Hematopoietic multipotent progenitor cell treated with erythropoietin and hydrocortisone succinate and interleukin-3 and kit ligand, for 17 days (in vitro differentiated cells): ENCODE measurements at places on chromosomes 13 and 19.

DNA sequence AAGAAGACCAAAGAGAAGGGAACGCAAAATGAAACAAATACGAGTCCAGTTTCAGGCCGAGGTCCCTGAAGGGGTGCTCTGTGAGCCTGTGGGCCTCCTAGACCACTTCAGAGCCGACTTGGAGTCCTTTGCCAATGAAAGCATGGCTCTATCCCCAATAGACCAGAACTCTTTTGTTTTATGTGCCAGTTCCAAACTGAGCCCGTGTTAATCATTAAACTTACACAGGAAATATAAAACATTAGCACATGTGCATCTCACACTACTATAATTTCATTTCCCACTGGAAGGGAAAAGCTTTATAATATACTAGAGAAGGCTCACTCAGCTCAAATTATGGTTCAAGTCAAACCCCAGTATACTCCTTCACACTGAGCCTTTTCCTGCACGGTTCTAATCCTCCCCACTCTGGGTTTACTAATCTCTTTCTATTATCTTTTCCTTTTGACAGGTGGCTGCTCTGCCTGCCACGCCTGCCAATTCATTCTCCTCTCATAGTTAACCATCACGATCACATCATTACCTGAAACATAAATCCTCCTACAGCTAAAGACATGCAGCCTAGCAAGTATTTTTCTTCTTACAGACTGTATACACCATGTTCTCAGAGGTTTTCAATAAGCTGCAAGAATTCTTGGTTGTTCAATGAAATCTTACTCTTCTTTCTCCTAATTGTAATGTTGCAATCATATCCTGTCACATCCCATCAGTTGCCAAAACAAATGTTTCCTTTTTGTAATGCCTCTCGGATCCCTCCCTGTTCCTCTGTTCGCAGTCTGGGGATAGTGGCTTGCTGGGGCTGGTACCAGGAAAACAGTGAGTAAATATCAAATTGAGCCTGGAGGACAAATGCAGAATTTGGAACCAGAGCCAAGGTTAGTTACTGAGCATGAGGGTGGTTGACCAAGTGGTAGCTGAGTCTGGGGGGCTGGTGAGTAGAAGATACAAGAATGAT, 18.8 kb upstream of the WASF3 start:
- DNase-seq: no peak

GRCh38 chr19:23905771-23906170, 8.9 kb upstream of the ZNF726 start:
- no peak for DNase-seq

DNA sequence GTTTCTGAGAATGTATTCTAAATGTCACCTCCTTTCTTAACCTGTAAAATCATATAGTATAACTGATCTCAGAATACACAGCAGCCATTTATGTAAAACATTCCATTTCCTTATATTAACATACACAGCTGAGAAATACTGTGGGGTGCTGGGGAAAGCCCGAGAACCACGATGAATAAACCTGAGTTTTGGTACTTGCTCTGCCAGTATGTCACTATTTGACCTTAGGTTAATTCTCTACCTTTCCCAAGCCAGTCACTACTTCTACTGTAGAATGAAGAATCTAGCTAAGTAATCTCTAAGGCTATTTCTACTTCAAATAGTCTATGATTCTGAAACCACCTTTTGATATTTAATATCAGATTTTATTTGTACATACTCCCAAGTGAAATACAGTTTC, 173.7 kb downstream of the TBC1D4 start:
- no peak for DNase-seq

GRCh38 chr19:36100476-36100875, 10.5 kb upstream of the OVOL3 start:
- DNase-seq: peak; percentile 64

DNA sequence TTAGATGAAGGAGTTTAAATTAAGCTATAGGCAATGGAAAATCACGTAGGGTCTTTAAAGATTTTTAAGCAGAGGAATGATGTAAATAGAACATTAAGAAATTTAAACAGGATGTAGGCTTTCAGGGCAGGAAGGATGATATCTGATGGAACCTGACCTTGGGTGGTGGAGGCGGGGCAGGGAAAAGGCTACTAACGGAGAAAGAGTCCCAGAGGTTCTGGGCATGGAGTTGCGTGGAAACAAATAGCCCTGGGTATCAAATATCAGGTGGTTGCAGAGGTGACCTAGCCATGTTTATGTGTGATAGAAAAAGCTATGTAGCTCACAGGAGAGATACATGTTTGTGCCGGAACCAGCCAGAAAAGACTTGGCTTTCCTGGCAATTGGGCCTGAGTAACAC, 7.8 kb upstream of the CDK8 start:
- no peak for DNase-seq

GRCh38 chr19:38718747-38719543, 25.3 kb downstream of the CAPN12 start:
- no peak for DNase-seq

- no peak for DNase-seq
Observed at GRCh38 chr19:56117376-56117884, 3.7 kb downstream of the ZNF787 start.

DNA sequence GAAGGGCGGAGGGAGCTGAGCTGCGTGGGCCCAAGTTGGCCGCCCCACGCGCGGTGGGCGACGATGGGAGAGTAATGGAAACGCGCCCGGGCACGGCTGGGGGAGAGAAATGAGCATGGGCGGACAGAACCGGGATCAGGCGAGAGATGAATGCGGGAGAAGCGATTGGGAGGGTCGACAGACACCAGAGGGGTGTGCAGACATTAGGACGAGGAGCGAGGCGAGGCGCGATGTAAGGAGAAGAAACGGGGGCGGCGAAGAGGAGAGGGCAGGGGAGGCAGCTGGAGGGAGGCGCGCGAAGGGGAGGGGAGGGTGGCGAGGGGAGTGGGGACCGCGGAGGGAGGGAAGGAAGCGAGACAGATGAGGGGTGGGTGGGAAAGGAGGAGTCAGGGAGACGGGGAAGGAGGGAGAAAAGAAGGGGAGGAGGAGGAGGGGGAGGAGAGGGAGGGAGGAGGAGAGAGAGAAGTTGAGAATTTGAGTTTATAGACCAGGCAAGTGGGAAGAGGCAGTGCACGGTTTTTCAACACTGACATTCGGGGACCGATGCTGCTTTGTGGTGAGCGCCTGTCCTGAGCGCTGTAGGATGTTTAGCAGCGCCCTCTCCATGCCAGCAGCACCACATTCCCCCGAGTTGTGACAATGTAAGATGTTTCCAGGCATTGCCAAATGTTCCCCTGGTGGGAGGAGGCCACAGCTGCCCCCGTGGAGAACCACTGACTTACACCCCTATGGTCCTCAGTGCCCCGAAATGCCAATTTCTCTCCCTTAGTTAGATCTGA, at the start of gene SHISA7:
Gene SHISA7, minus strand, starts transcription at position 256 of the 779 bp plus-strand sequence. CDS start 437 bp downstream, outside the sequence.
- DNase-seq: peak; percentile 62

- DNase-seq: no peak
Observed at GRCh38 chr13:93690139-93690538, 463.5 kb downstream of the GPC6 start.

DNA sequence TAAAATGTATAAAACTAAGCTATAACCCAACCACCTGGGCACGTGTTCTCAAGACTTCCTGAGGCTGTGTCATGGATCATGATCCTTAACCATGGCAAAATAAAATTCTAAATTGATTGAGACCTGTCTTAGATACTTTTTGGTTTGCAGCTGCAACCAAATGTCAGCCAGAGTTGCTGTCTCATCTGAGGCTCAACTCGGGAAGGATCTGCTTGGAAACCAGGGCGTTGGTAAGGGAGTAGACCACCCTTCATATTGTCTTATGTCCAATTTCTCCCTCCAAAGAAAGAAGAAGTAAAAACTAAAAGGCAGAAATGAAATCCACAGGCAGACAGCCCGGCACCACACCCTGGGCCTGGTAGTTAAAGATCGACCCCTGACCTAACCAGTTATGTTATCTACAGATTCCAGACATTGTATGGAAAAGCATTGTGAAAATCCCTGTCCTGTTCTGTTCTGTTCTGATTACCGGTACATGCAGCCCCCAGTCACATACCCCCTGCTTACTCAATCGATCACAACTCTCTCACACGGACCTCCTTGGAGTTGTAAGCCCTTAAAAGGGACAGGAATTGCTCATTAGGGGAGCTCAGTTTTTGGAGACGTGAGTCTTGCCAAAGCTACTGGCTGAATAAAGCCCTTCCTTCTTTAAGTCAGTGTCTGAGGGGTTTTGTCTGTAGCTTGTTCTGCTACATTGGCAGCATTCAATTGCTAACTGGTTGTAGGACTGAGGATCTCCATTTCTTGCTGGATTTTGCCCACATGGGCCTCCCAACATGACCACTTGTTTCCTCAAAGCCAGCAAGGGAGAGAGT, 22.9 kb upstream of the IGSF23 start:
- no peak for DNase-seq

DNA sequence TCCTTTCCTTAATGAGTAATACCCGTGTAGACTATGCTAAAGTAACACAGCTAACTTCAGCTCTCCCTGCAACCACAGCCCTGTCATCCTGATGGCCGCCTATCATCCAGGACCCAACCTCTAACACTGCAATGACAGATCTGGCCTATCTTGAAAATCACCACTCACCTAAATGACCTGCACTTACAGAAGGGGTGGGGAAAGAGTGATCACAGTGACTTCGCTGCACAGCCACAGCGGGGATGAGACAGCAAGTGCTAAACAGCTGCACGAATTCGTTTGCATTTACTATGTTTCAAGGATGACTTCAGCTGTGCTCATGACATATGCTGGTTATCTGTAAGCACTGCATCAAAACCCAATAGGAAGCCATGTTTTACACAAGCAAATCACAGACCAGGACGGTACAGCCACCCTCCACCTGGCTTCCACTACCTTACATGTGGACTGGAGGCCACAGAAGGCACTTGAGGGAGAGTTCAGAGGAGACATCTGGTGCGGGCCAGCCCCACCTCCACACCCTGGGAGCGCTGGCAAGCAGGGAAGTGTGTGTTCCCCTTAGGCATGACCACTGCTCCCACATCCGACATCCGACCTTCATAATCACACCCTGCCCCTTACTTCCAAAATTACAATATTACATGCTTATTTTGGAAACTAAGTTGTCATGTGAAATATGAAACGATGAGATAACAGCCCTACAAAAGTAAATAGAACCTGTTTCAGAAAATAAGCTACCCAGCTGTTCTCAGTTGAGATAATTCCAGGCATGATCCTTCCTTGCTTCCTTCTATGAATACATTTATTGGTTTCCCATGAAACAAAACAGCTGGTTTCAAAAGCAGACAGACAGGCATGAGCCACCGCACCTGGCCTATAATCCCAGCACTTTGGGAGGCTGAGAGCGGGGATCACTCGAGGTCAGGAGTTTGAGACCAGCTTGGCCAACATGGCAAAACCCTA, 95.7 kb downstream of the STK24 start:
- DNase-seq: no peak

DNA sequence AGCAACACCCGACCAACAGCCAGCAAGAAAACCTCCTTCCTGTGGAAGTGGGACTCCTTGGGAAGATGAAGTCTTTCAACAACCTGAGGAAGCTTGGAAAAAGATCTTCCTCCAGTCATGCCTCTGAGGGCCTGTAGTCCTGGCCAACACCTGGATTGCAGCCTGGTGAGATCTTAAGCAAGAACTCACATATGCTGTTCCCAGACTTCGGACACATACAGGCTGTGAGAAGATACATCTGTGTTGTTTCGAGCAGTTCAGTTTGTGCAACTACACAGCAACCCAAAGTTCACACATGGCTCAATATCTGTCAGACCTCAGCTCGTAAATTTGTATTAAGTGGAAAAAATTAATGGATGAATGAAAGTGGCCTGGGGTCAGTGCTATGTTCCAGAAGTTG, 65.1 kb upstream of the UBAC2 start:
- no peak for DNase-seq

GRCh38 chr19:32901504-32902161, 32.1 kb upstream of the SLC7A9 start:
- DNase-seq: no peak

DNA sequence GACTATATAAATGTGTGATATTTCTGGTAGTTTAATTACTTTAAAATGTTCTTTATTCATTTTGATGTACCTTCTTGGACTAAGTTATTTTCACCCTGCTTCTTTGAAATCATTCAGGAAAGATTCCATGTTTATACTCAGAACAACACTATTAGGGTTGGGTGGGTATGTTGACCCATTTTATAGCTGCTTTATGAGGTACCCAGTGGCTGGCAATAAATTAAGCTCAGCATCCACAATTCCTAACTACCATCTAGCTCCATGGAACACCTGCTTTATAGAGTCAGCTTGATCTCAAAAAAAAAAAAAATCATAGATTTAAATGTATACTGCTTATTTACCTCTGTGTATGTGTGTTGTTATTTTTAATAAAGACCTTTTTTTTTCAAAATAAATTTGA, 78.9 kb upstream of the ZNF91 start:
- no peak for DNase-seq

GRCh38 chr19:31113293-31113692, 235.9 kb downstream of the TSHZ3 start:
- no peak for DNase-seq

DNA sequence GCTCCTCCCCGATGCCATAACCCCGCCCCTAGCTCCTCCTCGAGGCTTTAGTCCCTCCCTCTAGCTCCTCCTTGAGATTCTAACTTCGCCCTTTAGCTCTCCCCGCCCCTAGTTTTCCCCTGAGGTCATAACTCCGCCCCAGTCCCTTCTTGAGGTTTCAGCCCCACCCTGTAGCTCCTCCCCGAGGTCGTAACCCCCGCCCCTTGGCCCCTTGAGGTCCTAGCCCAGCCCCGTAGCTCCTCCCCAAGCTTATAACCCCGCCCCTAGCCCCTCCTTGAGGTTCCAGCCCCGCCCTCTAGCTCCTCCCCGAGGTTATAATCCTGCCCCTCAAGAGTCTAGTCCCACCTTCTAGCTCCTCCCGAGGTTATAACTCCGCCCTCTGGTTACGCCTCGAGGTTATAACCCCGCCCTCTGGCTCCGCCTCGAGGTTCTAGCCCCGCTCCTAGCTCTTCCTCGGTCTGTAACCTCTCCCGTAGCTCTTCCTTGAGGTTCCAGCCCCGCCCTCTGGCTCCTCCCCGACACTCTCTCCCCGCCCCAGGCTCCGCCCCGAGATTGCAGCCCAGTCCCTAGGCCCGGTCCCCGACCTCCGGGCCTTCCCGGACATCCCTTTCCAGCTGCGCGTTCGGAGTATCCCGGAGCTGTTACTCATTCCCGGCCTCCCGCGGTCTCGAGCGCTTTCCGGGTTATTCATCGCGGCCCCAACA, 1.4 kb downstream of the PLAUR start:
- DNase-seq: peak; percentile 95

DNA sequence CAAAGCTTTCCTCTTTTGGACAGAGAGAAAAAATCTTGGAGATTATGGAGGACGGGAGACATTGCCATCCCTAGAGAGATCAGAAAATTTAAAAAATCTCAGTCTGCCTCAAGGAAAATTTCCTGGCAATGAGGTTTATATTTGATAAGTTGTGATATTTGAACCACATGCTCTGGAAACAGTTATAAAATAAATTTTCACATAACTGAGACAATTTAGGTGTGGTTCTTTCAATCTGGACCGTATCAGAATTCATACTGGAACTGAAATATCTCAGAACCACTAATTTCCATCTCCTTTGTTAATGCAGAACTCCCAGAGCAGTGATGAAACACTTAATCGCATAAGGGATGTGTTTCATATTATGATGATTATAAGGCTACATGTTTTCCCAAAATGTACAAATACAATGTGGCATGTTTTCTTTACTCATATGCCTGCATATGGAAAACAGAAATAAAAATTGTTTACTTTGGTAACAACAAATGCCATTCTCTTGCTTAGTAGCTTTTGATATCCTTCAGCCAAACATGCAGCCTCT, 13.7 kb downstream of the UBE2L5 start:
- no peak for DNase-seq

- no peak for DNase-seq
Observed at GRCh38 chr13:68347220-68347619, 1117.1 kb upstream of the PCDH9 start.

GRCh38 chr19:29329460-29330134, 116.6 kb upstream of the UQCRFS1 start:
- DNase-seq: no peak

- DNase-seq: peak; percentile 63
Observed at GRCh38 chr13:30114571-30115256, 192.6 kb downstream of the KATNAL1 start.
